Amygdala (tissue), 56 donors: ENCODE measurements at places on chromosomes 16 and 17.

GRCh38 chr16:26717826-26718225 lies 348.9 kb upstream of the C16orf82 start:
- DNase-seq: no peak

DNA sequence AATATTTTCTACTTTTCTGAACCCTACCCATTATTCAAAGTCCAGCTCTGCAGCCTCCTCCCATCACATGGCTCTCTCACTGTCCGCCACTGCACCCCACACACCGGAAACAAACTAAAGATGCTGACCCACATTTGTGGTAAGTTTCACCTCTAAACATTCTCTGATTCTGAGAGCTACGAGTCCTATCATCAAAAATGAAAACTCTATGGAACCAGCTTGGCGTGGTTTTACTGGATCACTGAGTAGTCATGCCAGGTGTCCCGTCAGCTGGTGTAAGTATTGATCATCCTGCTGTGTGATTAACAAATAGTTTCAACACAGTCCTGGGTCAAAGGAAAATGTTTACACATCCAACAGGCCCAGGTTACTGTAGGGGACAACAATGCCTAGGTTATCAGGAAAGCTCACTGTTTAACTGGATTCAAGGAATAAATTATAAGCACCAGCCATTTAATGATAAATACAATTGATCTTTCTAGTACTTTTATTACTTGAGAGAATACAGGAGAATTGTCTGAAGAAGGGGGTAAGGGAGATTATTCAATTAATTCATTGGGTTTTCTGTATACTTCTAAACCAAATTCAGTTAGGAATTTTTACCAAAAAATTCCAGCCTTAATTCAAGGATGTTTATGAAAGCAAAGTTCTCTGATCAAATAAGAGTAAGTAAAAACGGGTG lies 33.9 kb downstream of the CYTH1 start:
- DNase-seq: no peak

GRCh38 chr17:31522284-31522931 lies 130.9 kb downstream of the RAB11FIP4 start:
- DNase-seq: no peak

- DNase-seq: no peak
Observed at GRCh38 chr17:38508570-38508950, 80.3 kb downstream of the ARHGAP23 start.

DNA sequence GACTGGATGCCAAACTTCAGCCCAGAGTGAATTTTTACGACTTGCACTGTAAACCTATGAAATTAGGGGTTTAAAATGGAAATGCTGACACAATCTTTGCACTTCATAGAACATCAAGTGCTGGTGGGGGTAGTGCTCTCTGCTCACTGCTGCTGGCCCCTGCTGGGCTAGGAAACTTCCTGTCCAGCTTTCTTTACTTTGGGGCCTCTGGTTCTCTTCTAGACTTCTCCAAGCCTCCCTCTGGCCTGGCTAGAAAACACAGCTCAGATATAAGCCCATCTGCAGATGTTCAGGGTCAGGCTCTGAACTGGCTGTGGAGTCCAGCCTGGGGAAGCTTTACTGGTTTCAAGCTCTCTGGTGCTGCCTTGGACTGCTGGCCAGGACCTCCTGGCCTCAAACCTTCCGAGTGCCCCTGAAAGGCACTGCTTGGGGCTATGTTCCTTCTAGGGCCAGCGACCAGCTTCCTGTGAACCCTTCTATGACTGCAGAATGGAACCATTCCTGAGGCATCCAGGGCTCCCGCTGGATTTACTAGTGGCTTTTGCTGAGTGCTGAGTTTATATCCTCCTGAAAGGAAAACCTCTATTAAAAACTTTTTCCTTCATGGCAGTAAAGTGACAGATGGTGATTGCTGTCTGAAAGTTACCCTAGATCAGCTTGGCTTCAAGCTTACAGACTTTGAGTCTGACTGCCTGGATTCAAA lies 59.4 kb downstream of the TBX4 start:
- no peak for DNase-seq
